ENCODE measurements at places on chromosomes 5 and 9.

GRCh38 chr5:130109152-130109551 is 204.9 kb downstream of the CHSY3 start:
- no peak for DNase-seq

- DNase-seq, result no peak
Measured at GRCh38 chr5:137234973-137235943, 263.9 kb downstream of the SPOCK1 start.

DNA sequence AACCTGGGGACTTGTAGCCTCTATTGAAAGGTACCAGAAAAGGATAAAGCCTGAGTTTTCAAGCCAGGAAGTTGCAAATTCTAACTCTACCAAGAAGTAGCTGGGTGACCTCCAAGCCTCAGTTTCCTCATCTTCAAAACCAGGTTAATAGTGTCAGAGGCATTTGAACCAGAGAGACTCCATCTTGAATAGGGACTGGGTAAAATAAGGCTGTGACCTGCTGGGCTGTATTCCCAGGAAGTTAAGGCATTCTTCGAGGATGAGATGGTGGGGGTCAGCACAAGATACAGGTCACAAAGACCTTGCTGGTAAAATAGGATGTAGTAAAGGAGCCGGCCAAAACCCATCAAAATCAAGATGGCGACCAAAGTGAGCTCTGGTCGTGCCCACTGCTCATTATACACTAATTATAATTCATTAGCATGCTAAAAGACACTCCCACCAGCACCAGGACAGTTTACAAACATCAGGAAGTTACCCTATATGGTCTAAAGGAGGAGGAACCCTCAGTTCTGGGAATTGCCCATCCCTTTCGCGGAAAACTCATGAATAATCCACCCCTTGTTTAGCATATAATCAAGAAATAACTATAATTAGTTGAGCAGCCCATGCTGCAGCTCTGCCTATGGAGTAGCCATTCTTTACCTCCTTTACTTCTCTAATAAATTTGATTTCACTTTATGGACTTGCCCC is 3.8 kb upstream of the SERINC5 start:
- DNase-seq, result no peak

DNA sequence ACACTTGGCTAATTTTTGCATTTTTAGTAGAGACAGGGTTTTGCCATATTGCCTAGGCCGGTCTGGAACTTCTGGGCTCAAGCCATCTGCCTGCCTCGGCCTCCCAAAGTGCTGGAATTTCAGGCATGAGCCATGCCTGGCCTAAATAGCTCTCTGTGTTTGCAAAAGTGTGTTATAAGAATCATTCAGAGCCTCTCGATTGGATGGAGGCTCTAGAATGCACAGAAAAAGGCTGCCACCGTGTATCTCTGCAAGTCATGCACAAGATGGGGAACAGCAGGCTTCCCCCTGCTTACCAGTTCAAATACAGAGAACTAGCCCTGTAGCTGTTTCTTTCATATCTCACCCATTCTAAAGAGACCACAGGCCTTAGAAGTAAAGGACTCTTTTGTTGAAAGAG is 28.3 kb downstream of the FXN start:
- DNase-seq, result no peak

DNA sequence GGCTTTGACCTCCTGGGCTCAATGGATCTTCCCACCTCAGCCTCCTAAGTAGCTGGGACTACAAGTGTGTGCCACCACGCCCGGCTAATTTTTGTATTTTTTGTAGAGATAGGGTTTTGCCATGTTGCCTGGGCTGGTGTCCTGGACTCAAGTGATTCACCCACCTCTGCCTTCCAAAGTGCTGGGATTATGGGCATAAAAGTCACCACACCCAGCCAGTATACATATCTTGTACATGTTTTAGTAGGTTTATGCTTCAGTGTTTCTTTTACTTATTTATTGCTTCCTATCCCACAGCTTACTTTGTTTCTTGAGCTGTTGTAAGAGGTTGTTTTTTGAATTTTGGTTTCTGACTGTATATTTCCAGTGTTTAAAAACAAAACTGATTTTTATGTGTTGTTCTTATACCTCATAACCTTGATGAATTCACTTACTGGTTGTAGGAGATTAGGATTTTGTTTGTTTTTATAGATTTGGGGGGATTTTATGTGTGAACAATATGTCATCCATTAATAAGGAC is 12.9 kb downstream of the FBXW5 start:
- DNase-seq, result no peak

- DNase-seq, result no peak
Measured at GRCh38 chr5:98905857-98906688, 22.7 kb downstream of the CHD1 start.
